ENCODE measurements at places on chromosomes 3 and 15.

DNA sequence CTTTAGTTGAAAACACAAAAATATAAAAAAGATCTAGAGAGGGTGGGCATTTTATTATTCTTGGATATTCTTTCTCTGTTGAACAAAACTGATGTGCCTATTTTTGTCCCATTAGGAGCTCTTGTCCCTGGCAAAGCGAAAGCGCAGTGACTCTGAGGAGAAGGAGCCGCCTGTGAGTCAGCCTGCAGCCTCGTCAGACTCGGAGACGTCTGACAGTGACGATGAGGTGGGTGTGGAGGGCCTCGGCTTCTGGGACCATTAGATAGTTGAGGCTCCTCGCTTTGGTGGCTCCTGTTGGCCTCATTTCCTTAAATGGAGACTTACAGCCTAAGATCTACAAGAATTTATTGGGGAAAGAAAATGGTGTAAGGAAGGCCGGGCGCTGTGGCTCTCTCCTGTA, 21.3 kb downstream of the RTF1 start:
- DNase-seq = no peak

GRCh38 chr15:68658151-68658550, 79.4 kb downstream of the CORO2B start:
- no peak for DNase-seq

DNA sequence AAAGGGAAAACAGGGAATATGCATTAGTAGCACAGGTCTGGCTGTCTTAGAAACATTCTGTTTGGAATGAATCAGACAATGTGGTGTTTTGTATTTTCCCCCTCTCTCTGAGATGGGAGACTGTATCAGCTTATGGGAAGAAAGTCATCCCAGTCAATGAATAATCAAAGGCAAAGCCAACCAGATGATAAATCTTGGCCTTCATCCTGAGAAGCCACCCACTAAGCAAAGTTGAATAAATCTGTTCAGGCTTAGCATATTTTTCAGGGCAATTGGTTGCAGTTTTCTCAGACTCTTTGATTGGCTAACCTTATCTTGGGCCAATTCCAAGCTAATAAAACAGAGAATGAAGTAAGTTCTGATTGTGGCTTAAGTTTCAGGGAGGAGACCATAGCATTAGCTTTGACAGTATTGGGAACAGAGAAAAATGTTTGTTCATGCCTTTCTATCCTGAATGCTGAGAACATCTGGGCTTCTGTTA, 63.6 kb upstream of the ARL8B start:
- no peak for DNase-seq

DNA sequence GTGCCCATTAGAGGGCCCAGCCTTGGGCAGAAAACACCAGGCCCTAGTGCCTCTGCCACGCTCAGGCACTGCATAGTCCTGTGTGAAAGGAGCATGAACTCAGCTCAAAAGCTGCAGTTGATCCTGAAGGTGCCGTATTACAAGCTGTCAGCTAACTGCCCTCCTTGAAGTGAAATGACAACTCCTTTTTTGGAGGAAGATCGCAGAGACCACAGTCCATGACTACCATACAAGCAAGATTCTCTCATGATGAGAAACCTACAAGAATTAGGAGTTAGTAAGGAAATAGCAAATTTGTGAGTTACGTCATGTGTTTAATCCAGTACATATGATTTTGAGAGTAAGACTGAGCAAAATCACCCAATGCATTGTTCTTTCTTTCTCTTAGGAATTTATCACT, 513.9 kb upstream of the NR2F2 start:
- no peak for DNase-seq

DNA sequence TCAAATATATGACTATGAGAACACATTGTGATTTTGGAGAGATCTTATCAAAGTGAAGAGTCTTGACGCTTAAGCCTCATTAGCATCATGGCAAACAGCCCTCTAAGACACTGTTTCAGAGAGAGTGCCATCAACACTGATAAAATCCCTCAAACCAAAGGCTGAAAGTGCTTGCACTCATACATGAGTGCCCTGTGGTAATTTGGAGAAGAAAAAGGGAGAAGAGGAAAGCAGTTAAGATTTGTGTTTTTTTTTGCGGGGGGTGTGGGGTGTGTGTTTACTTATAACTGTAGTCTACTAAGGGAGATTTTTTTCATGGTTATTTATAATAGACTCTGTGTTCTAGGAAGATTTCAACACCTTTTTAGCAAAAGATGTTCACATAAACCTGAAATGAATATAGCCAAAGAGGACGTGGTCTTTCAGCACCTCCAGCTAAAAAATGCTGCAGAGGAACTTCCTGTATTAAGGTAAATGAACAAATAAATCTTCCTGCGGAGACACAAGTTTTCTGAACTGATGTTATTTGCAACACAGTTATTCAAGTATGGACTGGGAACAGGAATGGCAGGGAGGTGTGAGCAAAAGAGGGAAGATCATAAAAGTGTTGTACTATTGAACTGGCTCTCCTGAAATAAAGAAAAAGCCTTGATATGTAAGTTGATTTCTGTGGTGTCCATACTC, 81.9 kb upstream of the TGFBR2 start:
- DNase-seq = no peak

- DNase-seq = no peak
Observed at GRCh38 chr15:46222826-46223225, 588.0 kb downstream of the SQOR start.

DNA sequence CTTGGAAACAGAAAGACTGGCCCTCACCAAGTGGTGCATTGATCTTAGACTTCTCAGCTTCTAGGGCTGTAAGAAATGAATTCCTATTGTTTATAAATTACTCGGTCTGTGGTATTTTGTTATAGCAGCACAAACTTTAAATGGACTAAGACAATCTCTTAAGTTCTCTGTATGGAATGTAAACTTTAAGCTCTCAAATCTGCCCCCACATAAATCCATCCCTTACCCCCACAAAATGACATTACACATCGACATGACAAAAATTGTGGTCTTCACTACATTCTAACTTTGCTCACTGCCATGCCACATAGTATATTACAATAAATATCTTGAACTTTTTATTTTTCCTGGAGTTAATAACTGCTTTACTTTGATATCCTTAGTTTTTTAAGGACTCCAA, 121.3 kb downstream of the MYLK start:
- no peak for DNase-seq

- no peak for DNase-seq
Observed at GRCh38 chr3:45205126-45205525, 21.0 kb downstream of the TMEM158 start.

DNA sequence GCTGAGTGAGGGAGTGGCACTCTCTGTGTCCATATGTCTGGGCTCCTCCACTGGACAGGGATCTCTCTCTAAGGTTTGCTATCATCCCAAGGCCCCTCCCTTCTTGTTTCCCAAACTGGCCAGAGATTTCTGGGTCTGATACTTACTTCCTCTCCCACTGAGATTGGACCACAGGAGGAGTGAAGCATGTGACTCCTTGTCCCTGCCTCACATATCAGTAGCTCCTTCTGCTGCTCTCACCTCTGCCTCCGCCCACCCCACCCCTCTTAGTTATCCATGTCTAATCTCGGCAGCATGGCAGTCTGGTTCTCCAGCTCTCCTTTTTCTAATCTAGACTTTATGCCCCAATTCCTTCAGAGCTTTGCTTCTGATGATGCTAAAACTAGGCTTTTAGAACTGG, 223.1 kb downstream of the RPLP1 start:
- DNase-seq = no peak

DNA sequence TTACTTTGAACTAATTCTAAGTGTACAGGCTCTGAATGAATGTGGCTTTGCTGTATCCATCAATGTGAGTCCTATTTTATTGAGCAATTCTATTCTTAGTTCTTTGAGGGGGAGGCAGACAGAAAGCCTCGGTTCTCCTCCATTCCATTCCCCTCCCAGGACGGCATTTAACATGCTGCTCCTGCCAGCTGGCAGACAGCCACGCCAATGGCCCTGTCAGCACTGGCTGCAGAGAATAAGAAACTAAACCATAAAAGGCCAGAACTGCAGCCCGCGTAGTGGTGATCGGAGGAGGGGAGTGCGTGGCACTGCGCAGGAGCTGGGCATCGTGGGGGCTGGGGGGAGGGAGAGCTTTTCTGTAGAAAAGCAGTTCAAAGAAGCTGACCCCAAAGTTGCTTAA, 76.0 kb upstream of the HACD2 start:
- DNase-seq = no peak

GRCh38 chr3:31355807-31356206, 176.9 kb upstream of the STT3B start:
- no peak for DNase-seq

GRCh38 chr3:164832216-164832615, 246.1 kb downstream of the SI start:
- DNase-seq = no peak

GRCh38 chr3:102532901-102533300, 98.1 kb downstream of the ZPLD1 start:
- DNase-seq = no peak

DNA sequence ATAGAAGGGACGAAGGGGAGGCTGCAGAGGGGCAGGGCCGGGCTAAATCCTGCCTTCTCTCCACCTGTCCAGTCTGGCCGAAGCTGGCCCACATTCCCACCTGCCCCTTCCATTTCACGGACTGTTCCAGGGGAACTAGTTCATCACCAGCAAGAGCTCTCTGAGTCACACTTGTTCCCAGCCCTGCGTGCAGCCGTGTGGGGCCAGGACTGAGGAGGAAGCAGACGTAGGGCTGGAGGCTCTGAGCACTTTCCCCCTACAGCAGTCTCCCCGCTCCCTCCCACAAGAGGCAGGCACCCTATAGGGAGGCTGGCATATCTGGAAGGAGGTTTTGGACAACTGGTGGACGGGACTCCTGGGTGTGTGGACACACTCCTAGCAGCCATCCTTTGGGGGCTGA, 3.0 kb downstream of the ITIH4 start:
- no peak for DNase-seq

GRCh38 chr3:62718515-62719320, 156.5 kb downstream of the CADPS start:
- DNase-seq = no peak

- DNase-seq = no peak
Observed at GRCh38 chr15:91289324-91289723, 189.3 kb downstream of the SV2B start.

DNA sequence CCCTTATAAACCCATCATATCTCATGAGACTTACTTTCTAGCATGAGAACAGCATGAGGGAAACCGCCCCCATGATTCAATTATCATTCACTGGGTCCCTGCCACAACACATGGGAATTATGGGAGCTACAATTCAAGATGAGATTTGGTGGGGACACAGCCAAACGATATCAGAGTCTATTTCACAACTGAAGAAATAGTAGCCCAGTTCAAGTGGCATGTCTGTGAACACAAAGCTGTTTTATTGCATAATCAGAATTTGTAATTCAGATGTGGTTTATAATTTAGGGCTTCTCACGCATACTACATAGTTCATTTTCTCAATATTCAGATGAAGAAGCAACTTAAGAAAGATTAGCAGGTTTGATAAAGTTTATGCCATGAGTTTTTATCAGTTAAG, 1188.0 kb upstream of the ALCAM start:
- DNase-seq = no peak

GRCh38 chr3:196889844-196890708, 22.4 kb downstream of the SENP5 start:
- no peak for DNase-seq

- no peak for DNase-seq
Observed at GRCh38 chr3:122067588-122068240, 12.6 kb downstream of the CD86 start.

DNA sequence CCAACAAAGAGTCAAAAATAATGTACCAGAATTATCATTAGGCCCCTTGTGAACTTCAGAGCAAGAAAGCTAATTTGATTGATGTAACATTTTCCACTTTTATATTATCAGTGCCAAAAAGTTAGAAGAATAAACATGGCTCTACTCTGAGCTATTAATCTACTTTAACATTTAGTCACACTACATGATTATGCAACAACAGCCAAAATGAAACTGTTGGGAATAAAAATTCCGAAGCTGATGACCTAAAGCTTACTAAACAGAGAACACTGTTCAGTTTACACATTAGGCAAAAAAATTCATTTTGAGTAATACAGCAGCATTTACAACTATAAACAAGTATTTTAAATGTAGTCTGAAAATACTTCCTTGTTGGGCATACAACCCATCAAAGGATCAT, 1134.1 kb downstream of the EPHA3 start:
- DNase-seq = no peak

- no peak for DNase-seq
Observed at GRCh38 chr15:70465812-70466211, 297.5 kb downstream of the UACA start.

DNA sequence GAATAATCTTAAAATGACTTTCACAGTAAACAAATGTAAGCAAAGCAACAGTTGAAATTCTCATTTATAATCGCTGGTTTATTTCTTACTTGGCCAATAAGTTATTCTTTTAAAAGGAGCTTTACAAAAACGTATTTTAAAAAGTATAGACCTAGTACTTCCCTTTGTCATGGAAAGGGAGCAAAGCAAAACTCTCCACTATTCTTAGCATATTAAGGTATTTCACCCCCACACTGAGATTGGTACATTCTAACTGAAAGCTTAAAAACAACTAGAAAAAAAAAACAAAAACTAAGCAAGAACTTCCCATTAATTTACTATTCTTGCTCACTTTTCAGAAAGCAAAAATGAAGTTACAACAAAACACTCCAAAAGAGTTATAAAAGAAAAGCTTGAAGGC, 1.5 kb downstream of the ATG3 start:
- DNase-seq = no peak

- no peak for DNase-seq
Observed at GRCh38 chr15:70832176-70832575, 21.8 kb downstream of the LARP6 start.

GRCh38 chr3:10757821-10758130, 58.3 kb upstream of the SLC6A11 start:
- DNase-seq = no peak

All from stimulated activated CD8-positive, alpha-beta memory T cell treated with anti-CD3 and anti-CD28 coated beads, Interleukin-12 subunit alpha, Interleukin-12 subunit beta, amount 100 ng/mL, for 4 hours (primary cell).